ENCODE measurements at places on chromosomes 5 and 9.

- DNase-seq = no peak
Measured at GRCh38 chr5:131536850-131537448, 98.1 kb downstream of the RAPGEF6 start.

- no peak for DNase-seq
Measured at GRCh38 chr9:694092-694402, 147.4 kb upstream of the DMRT1 start.

GRCh38 chr9:109520475-109521132 lies 22.5 kb upstream of the PTPN3 start:
- DNase-seq = no peak

DNA sequence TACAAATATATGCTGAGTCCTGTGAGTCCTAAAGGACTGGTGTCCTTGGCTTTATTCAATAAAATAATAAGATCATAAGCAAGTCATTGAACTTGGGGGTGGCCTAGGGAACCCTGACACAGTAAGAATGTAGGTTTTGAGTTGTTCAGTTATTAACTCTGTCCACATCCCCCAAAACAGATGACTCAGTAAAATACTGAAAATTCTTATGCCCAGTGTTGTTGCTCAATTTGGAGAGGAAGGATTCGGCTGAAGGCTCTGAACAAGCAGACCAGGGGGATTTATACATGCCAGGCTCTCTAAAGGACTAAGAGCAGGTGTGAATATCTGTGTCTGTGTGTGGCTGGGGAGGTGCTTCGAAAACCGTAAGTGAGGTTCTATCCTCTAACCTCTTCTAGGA lies 173.7 kb downstream of the RMI1 start:
- no peak for DNase-seq

- DNase-seq = no peak
Measured at GRCh38 chr5:51968756-51969155, 585.5 kb downstream of the ISL1 start.

DNA sequence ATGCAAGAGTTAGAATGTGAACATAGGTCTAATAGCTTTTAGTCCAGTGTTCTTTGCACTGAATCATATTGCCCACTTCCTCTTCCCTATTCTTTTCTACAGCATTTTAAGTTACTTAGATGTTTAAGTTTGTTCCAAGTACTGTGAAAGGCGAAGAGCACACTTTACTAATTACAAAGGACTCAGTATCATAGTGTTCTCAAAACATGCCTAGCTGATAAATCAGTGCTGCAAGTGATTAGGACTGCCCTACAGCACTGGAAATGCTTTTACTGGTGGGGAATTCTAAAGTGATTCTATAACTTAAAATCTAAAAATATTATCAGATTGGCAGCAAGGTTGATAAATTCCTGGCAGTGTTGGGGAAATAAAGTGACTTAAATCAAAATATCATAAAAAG lies 177.9 kb upstream of the KCNN2 start:
- no peak for DNase-seq

DNA sequence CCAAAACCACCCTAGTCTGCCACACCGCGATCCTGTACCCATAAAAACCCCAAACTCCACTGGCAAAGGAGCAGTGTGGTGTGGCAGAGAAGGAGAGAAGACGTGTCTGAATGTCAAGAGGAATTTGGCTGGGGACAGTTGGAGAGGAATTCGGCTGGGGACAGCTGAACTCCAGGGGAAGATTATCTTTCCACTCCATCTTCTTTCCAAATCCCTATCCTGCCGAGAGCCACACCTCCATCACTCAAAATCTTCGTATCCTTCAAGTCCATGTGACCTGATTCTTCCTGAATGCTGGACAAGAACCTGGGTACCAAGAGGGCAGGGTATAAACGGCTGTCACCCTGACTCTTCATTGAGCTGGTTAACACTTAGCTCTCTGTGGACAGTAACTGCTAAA lies 448.1 kb downstream of the ARHGEF28 start:
- no peak for DNase-seq

GRCh38 chr5:95735406-95735805 lies 4.3 kb downstream of the RHOBTB3 start:
- DNase-seq = no peak

DNA sequence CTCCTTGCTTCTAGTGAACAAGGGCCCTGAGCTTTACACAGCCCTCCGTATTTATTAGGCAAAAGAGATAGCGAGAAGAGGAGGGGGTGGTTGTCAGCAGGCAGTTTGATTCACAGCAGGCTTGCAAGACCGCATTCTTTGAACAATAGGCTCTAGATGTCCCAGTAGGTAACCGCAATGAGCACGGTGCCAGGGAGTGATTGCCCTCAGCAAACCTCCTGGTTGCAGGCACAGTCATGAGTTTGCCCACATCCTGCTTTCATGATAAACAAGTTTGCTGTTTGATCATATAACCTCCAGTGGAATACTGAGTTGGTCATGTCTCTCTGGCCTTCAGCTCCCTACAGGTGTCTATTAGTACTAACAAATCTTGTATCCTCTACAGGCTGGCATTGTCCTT lies 66.1 kb downstream of the CACNA1B start:
- no peak for DNase-seq
